Progenitor cell of endocrine pancreas (in vitro differentiated cells): ENCODE measurements at places on chromosomes 7 and 10. TPM values are rescaled to one million over a fixed set of nuclear protein-coding genes. Genes with fewer than 3 reads are reported as not detected.

The FRMD4A gene
- 42.2 and 66.9 TPM in 2 replicates for total RNA-seq

DNA sequence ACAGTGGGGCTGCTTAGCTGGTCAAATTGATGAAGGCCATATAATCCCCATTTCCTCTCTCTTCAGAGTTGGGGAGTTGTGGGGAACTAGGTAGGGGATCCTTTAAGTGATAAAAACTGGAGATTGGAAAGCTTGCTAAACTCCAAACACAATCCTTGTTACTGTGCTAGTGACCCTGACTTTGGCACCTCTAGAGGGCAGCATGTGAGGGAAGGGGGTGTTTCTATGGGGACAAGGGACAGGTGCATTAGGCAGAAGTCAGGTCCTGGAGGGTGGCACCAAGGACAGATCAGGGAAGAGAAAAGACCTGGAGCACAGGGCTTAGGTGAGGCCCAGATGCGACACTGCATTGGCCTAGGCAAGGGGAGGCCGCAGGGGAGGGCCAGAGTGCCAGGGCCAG, 66.9 kb downstream of the CDHR3 start:
- peaks cover 4% of the 10 kb centered on the region for H3K36me3 ChIP-seq
- H3K4me3 ChIP-seq, result no peak overlapping the region
- peaks cover 29% of the 10 kb centered on the region for H3K27me3 ChIP-seq
- DNase-seq, result no peak
- H3K27ac ChIP-seq, result no peak overlapping the region

The PSD gene
- total RNA-seq, result 8.9 and 10.7 TPM in 2 replicates

The PODXL gene
- 21.2 and 27.0 TPM in 2 replicates for total RNA-seq

The ANXA8 gene
- total RNA-seq, result not detected in 2 replicates

DNA sequence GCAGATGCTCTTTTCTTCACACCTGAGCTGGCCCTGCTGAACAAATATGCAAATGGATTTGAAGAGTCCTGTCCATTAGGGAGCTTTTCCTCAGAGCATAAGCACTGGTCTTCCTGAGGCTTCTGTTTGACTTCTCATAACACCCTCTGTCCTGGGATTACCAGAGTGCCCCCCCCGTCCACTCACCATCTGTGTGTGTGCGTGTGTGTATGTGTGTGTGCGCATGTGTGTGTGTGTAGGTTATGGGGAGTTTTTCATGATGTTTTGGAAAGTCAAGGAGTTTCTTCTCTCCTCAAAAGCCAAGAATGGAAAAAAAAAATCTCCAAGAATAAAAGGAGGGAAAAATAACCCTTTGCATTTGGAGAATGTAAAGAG, 57.7 kb upstream of the COMTD1 start:
- peaks cover 25% of the 10 kb centered on the region for H3K27me3 ChIP-seq
- H3K4me3 ChIP-seq, result no peak overlapping the region
- no peak for DNase-seq
- no peaks in the 10 kb centered on the region for H3K36me3 ChIP-seq
- H3K4me1 ChIP-seq, result peaks cover 5% of the 10 kb centered on the region

GRCh38 chr7:111931016-111931517, 275.1 kb downstream of the DOCK4 start:
- H3K27me3 ChIP-seq, result no peaks in the 10 kb centered on the region
- peaks cover 9% of the 10 kb centered on the region for H3K4me1 ChIP-seq
- peaks cover 10% of the 10 kb centered on the region for H3K36me3 ChIP-seq
- no peak for DNase-seq

DNA sequence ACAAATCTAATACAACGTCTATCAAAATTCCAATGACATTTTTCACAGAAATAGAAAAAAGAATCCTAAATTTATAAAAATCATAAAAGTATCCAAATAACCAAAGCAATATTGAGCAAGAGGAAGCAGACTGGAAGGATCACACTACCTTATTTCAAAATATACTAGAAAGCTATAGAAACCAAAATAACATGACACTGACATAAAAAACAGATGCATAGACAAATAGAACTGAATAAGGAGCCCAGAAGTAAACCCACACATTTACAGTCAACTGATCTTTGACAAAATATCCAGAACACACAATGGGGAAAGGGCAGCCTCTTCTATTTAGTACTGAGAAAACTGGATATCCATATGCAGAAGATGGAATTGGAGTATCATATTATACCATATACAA, 217.5 kb downstream of the MACC1 start:
- H3K4me1 ChIP-seq, result peaks cover 4% of the 10 kb centered on the region
- H3K4me3 ChIP-seq, result no peak overlapping the region
- H3K27ac ChIP-seq, result no peak overlapping the region
- H3K36me3 ChIP-seq, result no peaks in the 10 kb centered on the region

- H3K36me3 ChIP-seq, result peaks cover 34% of the 10 kb centered on the region
- no peaks in the 10 kb centered on the region for H3K4me1 ChIP-seq
- no peak for DNase-seq
- H3K27ac ChIP-seq, result no peak overlapping the region
- H3K27me3 ChIP-seq, result no peaks in the 10 kb centered on the region
Observed at GRCh38 chr10:17712717-17713471, 39.1 kb upstream of the TMEM236 start.

DNA sequence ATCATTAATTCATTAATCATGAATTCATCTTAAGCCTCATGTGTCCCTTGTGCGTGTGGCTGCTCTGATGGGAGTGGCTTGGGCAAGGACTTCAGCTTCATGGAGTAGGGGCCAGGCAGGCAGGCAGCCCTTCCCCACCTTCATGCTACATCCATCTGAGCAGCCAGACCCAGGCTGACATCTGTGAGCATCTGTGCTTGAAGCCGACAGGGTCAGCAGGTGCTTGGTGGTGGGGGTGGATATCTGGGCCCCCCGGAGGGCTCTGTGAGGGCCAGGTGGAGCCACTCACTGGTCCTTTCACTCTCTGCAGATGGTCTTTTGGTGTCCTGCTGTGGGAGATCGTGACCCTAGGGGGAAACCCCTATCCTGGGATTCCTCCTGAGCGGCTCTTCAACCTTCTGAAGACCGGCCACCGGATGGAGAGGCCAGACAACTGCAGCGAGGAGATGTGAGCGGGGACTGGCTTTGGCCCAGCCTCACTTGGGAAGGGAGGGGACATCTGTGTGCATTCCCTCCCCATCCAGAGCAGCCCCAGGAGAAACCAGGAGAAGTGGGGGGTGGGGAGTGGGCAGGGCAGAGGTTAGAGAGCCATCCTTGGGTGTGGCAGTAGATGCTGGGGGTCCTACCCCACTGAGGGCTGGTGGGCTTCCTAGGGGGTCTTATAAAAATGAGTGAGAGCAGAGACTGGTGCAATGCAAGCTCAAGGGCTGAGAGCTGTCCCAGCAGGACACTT, 14.7 kb upstream of the CSGALNACT2 start:
- H3K27ac ChIP-seq, result no peak overlapping the region
- DNase-seq, result no peak
- no peaks in the 10 kb centered on the region for H3K4me1 ChIP-seq
- H3K36me3 ChIP-seq, result no peaks in the 10 kb centered on the region

The LRIT1 gene
- not detected in 2 replicates for total RNA-seq

- no peak overlapping the region for H3K27ac ChIP-seq
- peaks cover 5% of the 10 kb centered on the region for H3K4me1 ChIP-seq
- no peaks in the 10 kb centered on the region for H3K27me3 ChIP-seq
- peaks cover 3% of the 10 kb centered on the region for H3K36me3 ChIP-seq
- DNase-seq, result no peak
Observed at GRCh38 chr10:89458291-89458690, 43.9 kb downstream of the IFIT5 start.

The GNAT3 gene
- not detected in 2 replicates for total RNA-seq

DNA sequence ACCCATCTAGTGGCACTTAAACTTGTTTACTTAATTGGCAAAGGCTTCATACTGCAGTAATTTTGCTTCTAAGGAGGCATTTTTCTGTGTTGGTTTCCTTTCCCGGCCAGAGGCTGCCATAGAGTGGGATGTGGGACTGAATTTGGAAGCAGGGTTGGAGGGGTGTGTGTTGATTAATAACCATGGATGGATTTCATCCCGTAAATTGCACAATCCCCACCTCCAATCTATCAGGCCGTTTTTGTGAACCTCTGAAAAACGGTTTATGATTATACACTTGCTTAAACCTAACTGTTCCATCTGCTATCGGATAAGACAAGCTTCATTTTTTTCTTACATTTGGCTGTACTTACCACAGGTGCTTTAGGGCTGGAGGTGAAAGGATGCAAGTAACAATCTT, 1.3 kb downstream of the TMEM60 start:
- peak overlapping the region; percentile 97 for H3K4me3 ChIP-seq
- peak overlapping the region; percentile 99 for H3K27ac ChIP-seq
- DNase-seq, result no peak
- peaks cover 5% of the 10 kb centered on the region for H3K36me3 ChIP-seq
- H3K27me3 ChIP-seq, result no peaks in the 10 kb centered on the region

GRCh38 chr7:111159426-111159825, 68.5 kb downstream of the LRRN3 start:
- no peaks in the 10 kb centered on the region for H3K27me3 ChIP-seq
- no peaks in the 10 kb centered on the region for H3K36me3 ChIP-seq
- no peak overlapping the region for H3K4me3 ChIP-seq
- peaks cover 5% of the 10 kb centered on the region for H3K4me1 ChIP-seq
- no peak overlapping the region for H3K27ac ChIP-seq

GRCh38 chr7:116740755-116741462, 68.9 kb downstream of the MET start:
- H3K27ac ChIP-seq, result no peak overlapping the region
- no peaks in the 10 kb centered on the region for H3K27me3 ChIP-seq
- no peak overlapping the region for H3K4me3 ChIP-seq
- peaks cover 36% of the 10 kb centered on the region for H3K36me3 ChIP-seq

- H3K4me3 ChIP-seq, result no peak overlapping the region
- DNase-seq, result no peak
- peaks cover 1% of the 10 kb centered on the region for H3K4me1 ChIP-seq
- no peak overlapping the region for H3K27ac ChIP-seq
- no peaks in the 10 kb centered on the region for H3K36me3 ChIP-seq
- H3K27me3 ChIP-seq, result no peaks in the 10 kb centered on the region
Observed at GRCh38 chr7:2068693-2069471, 163.9 kb downstream of the MAD1L1 start.

GRCh38 chr7:137195996-137196395, 147.5 kb downstream of the PTN start:
- no peak overlapping the region for H3K27ac ChIP-seq
- no peaks in the 10 kb centered on the region for H3K36me3 ChIP-seq
- no peak for DNase-seq
- no peaks in the 10 kb centered on the region for H3K27me3 ChIP-seq
- H3K4me3 ChIP-seq, result no peak overlapping the region

- no peak for DNase-seq
- H3K4me1 ChIP-seq, result no peaks in the 10 kb centered on the region
- H3K27ac ChIP-seq, result no peak within 1 kb of the TSS
- no peaks in the 10 kb centered on the region for H3K27me3 ChIP-seq
Observed at GRCh38 chr10:73655990-73656298, at the start of gene SYNPO2L. Gene SYNPO2L (minus strand): TSS chr10:73656029. CDS start chr10:73655922, 107 bp downstream.

- no peak overlapping the region for H3K4me3 ChIP-seq
- H3K27me3 ChIP-seq, result peaks cover 89% of the 10 kb centered on the region
- no peak for DNase-seq
- no peaks in the 10 kb centered on the region for H3K4me1 ChIP-seq
- H3K27ac ChIP-seq, result no peak overlapping the region
Observed at GRCh38 chr10:49608166-49609005, 1.7 kb upstream of the SLC18A3 start.

The LRRC61 gene
- 28.1 and 28.3 TPM in 2 replicates for total RNA-seq

The SPDYE9 gene
- total RNA-seq, result 0.22 TPM in 1 of 2 replicates, not detected in the other

- peaks cover 15% of the 10 kb centered on the region for H3K4me1 ChIP-seq
- H3K27me3 ChIP-seq, result no peaks in the 10 kb centered on the region
- no peak overlapping the region for H3K4me3 ChIP-seq
- DNase-seq, result no peak
- H3K36me3 ChIP-seq, result peaks cover 8% of the 10 kb centered on the region
Observed at GRCh38 chr10:79123547-79123963, 54.8 kb downstream of the ZMIZ1 start.

DNA sequence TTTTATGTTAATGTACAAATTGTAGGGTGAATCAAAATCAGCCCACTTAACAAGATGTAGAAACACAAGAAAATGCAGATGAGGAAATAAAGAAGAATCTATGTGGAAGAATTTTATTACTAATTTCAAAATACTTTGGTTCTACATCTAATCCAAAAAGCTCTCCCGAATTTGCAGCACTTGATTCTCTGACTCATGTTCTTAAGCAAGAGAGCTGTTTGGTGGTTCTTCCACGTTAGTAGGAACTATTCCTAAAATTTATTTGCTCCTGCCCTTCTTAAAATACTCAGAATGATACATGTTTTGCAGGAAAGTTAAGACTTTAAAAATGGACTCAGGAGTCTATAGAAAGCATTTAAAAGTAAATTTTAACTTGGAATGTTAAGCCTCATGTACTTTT, 91.8 kb downstream of the ZMYND11 start:
- no peaks in the 10 kb centered on the region for H3K4me1 ChIP-seq
- no peaks in the 10 kb centered on the region for H3K36me3 ChIP-seq
- no peaks in the 10 kb centered on the region for H3K27me3 ChIP-seq
- DNase-seq, result no peak
- H3K27ac ChIP-seq, result no peak overlapping the region
- H3K4me3 ChIP-seq, result no peak overlapping the region

The ABCC2 gene
- 0.75 and 0.89 TPM in 2 replicates for total RNA-seq

GRCh38 chr7:143514487-143514886, 36.8 kb downstream of the TAS2R41 start:
- H3K27me3 ChIP-seq, result peaks cover 4% of the 10 kb centered on the region
- no peaks in the 10 kb centered on the region for H3K4me1 ChIP-seq
- H3K4me3 ChIP-seq, result no peak overlapping the region
- no peaks in the 10 kb centered on the region for H3K36me3 ChIP-seq
- no peak for DNase-seq
- no peak overlapping the region for H3K27ac ChIP-seq

The CADPS2 gene
- 4.3 and 6.1 TPM in 2 replicates for total RNA-seq

The TEX36 gene
- total RNA-seq, result not detected in 2 replicates

The SLC26A5 gene
- total RNA-seq, result 0.17 TPM in 1 of 2 replicates, not detected in the other

DNA sequence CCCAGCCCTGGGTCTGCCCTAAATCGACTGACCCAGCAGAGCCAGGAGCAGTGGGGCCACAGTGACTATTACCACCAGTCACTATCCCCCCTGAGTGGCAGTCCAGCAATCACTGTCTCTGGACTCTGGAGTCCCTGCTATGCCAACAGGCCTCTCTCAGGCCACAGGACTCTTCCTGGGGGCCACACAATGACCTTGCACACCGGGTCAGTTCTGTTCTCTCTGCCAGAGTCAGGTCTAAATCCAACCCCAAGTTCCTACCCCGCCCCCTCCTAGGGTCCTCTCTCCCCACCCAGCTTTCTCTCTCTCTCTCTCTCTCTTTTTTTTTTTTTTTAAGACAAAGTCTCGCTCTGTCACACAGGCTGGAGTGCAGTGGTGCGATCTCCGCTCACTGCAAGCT, 21.6 kb downstream of the GRID2IP start:
- peaks cover 79% of the 10 kb centered on the region for H3K27me3 ChIP-seq
- no peak overlapping the region for H3K27ac ChIP-seq
- no peaks in the 10 kb centered on the region for H3K36me3 ChIP-seq
- no peak for DNase-seq

GRCh38 chr10:100562008-100562672, 26.4 kb downstream of the HIF1AN start:
- no peaks in the 10 kb centered on the region for H3K4me1 ChIP-seq
- no peak overlapping the region for H3K27ac ChIP-seq
- H3K36me3 ChIP-seq, result no peaks in the 10 kb centered on the region
- H3K27me3 ChIP-seq, result peaks cover 16% of the 10 kb centered on the region
- peak; percentile 71 for DNase-seq

The CACNB2 gene
- 4.9 and 6.5 TPM in 2 replicates for total RNA-seq
